Memory B cell (primary cell): ENCODE measurements at places on chromosomes 2 and 18.

DNA sequence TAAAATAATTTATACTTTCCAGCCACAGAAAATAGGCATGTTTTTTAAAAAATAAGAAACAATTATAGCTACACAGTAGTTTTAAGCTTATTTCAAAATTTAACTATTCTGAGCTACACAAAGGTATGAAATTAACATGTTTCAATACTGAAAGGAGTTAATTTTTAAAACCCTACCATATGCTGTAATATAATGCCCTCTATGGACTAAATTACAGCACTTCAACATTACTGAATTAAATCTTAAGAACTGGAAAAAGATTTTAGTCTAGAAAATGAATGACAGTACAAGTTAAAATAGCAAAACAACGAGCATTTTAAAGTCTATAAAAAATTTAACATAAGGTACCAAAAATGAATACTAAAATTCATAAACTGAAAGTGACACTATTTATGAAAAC lies 36.3 kb downstream of the RTN4 start:
- DNase-seq: no peak

- no peak for DNase-seq
These were observed 4.1 kb downstream of the CYTIP start for GRCh38 chr2:157439824-157440186.

DNA sequence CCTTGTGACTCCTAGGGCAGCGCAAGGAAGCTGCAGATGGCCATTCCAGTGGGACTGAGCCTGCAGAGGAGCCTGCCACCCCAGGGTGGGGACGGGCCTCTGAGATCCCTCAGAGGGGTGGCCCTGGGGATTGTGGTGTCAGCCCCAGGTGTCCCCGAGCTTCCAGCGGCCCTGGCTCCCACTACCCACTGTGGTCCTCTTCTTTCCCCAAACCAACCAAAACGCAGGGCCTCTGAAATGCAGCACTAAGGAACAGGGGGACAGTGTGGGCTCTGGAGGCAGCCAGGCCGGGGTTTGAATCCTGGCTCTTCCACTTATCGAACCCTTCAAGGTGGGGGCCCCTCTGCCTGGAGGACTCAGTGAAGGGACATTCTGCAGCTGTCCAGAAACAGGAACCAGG lies 32.7 kb downstream of the ATOH8 start:
- no peak for DNase-seq

GRCh38 chr2:129763190-129763846 lies 216.1 kb upstream of the RAB6C start:
- no peak for DNase-seq

DNA sequence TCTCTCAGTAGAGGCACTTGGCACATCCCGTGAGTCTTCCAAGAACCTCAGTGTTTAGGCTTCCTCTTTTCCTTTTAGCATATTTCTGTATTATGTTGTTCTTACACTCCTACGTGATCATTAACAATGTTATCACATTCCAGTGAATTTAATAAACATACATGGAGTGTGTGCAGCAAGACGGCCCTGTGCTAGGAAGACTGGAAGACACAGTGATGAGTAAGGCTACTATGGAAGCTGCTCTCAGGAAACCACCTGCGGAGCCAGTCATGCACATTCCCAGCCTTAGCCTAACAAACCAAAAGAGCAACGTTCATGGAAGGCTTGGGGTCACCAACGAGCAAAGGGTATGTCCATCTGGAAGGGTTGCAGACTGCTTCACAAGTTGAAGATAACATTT lies 103.4 kb downstream of the ETAA1 start:
- DNase-seq: no peak

DNA sequence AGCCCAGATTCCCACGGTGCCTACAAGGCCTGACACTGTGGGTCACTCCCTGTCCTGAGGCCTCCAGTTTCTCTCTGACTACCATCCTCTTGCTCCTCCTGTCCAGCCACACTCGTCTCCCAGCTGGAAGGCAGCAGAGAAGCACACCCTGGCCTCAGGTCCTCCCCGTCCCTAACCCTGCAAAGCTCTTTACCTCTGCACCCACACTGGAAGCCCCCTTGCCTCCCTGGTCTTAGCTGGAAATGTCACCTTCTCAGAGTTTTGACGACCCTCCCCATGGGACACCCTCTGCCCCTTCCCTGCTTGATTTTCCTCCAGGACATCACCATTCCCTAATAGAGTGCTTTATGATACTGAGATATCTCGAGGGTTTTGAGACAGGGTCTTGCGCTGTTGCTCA lies 10.6 kb downstream of the RNU2-63P start:
- DNase-seq: no peak

DNA sequence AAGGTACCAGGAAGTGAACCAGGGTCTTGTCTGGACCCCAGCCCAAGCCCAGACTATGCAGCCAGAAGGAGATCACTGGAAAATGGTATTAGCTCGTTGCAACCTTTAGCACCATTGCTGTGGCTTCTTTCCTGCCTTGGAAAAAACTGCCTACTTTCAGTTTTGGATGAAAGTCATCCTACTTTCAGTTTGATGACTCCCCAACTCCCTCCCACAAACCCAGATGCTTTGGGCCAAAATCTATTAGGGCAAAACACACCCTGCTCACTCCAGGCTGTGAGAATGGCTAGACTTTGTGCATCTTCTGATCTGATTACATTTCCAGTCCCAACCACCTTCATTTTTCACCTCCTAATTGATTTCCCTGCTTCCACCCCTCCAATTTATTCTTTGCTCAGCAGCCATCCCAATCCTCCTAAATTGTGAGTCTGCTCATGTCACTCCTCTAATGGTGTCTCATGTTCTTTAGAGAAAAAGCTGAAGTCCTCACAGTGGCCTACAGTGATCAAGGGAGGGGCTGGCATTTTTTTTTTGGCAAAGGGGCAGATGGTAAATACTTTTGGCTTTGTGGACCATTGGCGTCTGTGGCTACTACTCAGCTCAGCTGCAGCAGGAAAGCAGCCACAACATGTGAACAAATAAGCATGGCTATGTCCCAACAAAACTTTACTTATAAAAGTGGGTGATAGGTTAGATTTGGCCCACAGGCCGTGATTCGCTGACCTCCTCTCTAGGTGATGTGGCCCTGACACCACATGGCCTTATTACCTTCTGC lies 368.7 kb downstream of the SLC4A3 start:
- no peak for DNase-seq

DNA sequence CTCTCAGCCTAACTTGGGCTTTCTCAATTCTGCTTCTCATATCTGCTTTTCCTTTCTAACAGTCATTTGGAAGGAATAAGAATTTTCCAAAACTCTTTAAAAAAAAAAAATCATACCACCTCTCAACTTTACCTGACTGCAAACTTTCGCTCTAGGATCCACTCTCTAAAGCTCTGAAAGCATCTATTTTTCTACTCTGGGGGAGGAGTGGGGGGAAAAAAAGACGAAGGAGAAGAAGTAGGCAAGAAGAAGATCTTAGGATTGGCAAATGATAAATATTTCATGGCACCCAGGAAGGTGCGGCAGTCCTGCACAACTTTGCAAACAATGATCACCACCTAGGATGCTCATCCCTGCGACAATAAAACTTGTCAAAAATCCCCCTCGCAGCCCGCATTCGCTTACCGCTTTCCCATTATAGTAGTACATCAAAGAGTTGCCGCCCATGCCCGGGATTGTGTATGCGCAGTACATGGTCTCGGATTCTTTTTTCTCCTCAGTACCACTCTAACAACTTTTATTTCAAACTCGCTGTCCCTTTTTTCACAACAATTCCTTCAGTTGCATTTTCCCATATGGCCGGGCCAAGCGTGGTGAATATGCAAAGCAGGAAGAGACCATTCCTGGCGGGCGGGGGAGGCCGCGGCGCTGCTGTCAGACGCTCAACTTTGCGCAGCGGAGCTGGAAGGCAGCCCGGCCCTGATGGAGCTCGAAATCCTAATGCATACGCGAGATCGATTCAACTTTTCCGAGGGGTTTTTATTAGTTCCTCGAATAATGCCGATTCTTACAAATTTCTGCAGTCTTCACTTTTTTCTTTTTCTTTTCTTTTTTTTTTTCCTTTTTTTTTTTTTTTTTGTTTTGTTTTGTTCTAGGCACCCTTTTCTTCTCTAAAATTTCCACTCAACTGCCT lies 266.5 kb downstream of the TCF4 start:
- DNase-seq: peak; percentile 79

DNA sequence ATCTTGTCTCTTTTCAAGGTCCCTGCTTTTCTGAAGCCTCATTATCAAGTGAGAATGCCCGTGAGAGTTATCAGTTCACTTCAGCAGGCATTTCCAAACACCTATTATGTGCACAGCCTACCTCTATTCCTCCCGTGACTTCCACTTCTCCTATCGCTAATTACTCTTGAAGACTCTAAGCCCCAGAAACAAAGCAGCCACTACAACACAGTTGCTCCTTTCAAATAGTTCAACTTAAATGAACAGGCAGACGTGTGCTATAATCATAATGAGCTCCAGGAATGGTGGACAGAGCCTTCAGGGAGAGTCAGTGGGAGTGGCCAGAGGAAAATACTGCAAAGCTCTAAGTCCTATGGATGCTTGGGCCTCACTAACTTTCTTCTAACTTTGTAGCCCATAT lies 159.0 kb downstream of the RDH14 start:
- no peak for DNase-seq

- DNase-seq: peak; percentile 63
These were observed 24.4 kb upstream of the ACKR3 start for GRCh38 chr2:236545248-236545658.

DNA sequence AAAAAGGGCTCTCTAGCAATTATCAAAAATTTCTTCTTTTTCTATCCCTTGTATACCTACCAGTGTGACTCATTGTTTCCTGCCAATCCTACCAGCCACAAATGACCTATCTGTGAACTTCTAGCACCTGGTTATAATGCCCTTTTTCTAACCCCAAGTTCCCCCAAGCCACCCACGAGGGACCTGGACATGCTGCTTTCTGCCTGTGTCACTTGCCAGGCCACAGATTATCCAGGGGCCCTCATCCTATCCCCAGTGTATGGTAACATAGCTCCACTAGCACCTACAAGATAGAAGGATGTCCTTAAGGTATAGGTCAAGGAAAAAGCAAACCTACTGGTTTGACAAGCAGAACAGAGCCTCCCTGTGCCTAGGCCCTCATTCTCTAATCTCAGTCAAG lies 26.8 kb downstream of the AAK1 start:
- DNase-seq: no peak

DNA sequence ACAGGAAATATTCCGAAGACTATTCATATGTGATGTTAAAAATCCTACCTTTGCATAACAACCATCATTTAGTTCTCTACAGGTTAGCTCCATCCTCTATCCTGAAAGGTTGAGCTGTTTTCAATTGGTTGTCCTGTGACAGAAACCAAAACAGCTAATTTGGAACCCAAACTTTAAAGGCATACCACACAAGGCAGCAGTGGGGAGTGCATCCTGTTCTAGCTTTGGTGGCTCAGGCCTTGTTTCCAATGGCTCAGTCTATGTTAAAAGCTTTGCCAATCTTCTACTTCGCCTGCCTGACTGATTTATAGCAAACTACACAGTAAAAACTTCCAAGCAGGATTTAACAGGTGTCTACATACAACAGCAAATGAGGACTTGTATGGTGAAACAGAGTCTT lies 3.2 kb downstream of the CD226 start:
- no peak for DNase-seq

- no peak for DNase-seq
These were observed 908.2 kb downstream of the TSN start for GRCh38 chr2:122663620-122664019.

- DNase-seq: no peak
These were observed 88.7 kb downstream of the NEDD4L start for GRCh38 chr18:58132595-58133261.

GRCh38 chr18:69963196-69963595 lies 15.5 kb upstream of the CD226 start:
- DNase-seq: no peak

DNA sequence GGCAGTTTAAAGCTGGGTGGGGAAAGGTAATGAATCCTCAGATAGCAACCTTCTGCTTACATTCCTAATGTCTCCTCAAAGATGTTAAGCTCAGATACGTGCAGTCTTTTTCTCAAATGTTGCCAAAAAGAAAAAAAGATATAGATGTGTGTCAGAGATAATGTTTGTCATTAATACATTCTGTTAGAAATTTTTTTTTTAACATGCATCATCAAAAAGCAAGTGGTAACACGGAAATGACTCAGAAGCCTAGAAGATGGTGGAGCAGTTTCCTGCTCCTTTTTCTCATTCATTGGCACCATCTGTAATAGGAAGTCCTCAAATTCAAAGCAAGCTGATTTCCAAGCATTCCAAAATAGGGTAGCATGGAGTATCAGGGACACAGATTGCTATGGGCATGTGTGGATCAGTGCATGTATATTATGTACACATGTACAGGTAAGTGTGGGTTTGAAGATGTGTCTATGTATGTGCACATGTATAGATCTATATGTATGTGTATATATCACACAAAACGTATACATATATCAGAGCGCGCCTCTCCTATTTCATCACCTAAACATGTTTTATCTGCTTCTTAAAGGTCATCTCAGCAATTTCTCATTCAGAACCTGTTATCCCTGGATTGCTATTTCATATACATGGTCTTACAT lies 79.9 kb upstream of the ITGB6 start:
- no peak for DNase-seq

- no peak for DNase-seq
These were observed 110.3 kb upstream of the SH3BP4 start for GRCh38 chr2:234841321-234842015.

DNA sequence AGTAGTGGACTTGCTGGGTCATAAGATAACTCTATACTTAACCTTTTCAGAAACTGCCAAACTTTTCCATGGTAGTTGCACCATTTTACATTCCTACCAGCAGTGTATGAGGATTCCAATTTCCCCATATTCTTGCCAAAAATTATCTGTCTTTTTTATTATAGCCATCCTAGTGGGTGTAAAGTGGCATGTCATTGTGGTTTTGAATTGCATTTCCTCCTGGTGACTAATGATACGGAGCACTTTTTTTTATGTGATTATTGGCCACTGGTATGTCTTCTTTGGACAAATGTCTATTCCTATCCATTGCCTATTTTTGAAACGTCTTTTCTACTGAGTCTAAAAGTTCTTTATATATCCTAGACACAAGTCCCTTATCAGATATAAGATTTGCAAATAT lies 44.3 kb downstream of the CACNB4 start:
- DNase-seq: no peak

DNA sequence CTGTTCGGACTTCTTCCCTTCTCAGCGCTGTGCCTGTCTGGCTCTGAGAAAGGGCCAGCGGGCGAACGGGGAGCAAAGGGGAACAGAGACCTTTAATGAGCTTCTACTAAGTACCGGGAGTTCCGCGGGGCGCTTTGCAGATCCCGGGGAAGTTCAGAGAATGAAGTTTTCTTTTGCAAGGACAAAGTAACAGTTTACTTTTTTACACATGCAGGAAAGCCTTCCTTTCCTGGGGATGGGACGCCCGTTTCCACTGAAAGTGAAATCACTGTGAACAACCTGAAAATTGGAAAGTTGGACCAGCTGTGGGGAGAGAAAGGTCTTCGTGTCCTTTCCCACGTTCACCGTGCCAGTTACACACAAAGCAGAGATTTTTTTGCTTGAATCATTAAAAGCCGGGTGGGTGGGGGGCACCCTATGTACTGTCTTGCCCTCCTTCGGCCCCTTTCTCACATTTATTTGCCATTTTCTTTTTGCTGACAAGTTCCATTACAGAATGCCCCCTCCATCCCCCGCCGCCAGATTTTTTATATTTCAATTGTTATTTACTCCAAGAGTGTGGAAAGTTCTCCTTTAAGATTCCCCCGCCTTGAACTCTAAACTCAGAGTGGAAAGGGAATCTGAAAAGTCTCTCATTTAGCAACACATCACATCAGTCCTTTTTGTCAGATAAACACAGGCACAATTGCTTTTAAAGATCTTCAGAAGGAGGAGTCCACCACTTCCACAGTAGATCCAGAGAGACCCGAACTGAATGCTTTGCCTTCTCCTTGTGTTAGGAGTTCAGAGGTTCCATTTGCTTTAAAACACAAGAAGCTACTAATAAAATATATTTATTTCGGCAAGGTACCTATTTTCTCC lies 1.1 kb upstream of the FN1 start:
- DNase-seq: no peak
